CD4-positive, alpha-beta T cell treated with Interferon alpha-2 for 1 hour (primary cell): ENCODE measurements at places on chromosomes 7 and 10.

DNA sequence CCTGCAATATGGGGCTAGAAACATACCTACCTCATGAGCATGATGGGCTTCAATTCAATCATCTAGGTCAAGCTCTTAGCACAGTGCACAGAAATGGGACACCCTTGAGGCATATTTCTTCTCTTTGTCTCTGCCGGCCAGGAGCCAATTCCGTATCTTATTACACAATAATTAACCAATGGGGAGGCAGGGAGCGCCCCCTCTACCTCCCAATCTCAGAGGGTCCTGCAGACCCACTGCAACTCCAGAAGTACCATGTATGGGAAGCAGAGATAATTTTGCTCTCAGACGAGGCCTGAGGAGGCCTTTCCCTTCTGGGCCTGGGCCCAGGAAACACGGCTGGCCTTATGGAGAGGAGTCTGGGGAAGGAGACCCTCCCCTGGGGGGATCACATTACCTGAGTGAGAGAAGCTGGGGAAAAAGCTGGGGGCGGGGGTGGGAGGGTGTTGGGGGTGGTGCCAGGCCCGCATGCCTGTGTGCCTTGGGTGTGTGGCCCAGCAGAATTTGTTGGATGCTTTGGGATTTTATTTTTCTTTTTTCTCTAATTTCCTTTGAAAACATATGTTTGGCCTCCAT, 155.5 kb downstream of the UBE2H start:
- DNase-seq: no peak

- DNase-seq: no peak
These were observed 37.2 kb downstream of the FAM13C start for GRCh38 chr10:59325116-59325515.

DNA sequence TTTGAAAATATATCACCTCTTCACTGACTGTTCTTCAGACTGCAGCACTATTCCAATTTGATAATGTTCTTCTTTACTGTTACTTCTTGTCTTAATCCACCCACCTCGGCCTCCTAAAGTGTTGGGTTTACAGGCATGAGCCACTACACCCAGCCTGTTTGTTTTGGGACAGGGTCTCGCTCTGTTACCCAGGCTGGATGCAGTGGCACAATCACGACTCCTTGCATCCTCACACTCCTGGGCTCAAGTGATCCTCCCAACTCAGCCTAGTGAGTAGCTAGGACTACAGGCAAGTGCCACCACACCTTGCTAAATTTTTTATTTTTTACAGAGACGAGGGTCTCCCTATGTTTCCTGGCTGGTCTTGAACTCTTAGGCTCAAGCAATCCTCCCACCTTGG, 77.9 kb downstream of the NDUFB2 start:
- no peak for DNase-seq

GRCh38 chr10:103870516-103870915, 15.1 kb upstream of the SH3PXD2A start:
- DNase-seq: no peak

DNA sequence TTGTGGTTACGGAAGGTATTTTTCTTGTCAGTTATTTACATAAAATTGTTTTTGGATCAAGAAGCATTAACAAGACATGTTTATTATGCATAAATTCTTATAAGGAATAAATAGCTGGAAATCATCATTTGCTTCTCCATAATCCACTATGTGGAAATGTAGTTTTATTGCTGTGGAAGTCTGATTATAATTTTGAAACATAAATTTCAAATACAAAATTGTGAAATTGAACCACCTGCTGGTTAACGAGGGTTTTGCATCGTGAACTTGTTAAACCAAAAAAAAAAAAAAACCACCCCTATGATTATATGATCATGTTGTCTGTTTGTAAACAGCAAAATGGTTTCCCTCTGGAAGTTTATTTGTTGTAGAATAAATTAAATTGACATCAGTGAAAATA, 25.9 kb downstream of the ABRAXAS2 start:
- no peak for DNase-seq
